Aorta (tissue), 5 donors: ENCODE measurements at places on chromosomes 1 and 21. TPM values are rescaled to one million over a fixed set of nuclear protein-coding genes. Genes with fewer than 3 reads are reported as not detected.

- peak; percentile 63 for DNase-seq
Measured at GRCh38 chr1:218439541-218440295, 94.6 kb downstream of the TGFB2 start.

DNA sequence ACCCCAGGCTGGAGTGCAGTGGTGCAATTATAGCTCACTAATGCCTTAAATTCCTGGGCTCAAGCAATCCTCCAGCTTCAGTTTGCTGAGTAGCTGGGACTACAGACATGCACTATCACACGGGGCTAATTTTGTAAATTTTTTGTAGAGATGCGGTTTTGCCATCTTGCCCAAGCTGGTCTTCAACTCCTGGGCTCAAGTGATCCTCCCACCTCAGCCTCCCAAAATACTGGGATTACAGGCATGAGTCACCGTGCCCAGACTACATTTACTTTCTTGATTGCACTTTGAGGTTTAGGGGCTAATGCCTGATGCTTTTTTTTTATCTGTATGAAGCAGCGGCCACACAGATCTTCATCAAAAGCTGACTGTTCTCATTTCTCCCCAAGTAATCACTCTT is 124.6 kb downstream of the KIF26B start:
- no peak for DNase-seq

The KIAA0040 gene
- total RNA-seq = 23.0 TPM

The ADGRB2 gene
- 4.6 TPM for total RNA-seq
